ENCODE measurements at places on chromosomes 4 and X.

DNA sequence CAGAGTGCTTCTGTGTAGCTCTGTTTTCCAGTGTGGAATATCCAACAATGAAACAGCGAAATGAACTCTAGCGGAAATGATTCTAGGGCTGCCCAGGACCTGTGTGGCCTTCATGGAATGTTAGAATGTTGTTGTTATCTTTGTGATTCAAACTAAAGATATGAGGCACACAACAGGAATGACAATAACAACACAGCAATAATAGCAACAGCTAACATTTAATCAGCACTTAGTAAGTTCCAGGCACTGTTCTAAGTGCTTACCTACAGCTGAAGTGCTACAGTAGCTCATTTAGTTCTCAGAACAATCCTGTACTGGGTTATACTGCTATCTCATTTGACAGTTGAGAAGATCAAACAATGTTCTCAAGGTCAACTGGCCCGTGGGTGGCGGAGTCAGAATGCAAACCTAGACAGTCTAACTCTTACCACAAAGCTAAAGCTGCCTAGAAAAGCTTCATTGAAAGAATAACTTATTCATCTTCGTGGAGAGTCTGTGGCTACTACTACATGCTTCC is 63.7 kb downstream of the MAML3 start:
- no peak for DNase-seq

GRCh38 chr4:31089815-31090214 is 369.6 kb downstream of the PCDH7 start:
- DNase-seq: no peak

DNA sequence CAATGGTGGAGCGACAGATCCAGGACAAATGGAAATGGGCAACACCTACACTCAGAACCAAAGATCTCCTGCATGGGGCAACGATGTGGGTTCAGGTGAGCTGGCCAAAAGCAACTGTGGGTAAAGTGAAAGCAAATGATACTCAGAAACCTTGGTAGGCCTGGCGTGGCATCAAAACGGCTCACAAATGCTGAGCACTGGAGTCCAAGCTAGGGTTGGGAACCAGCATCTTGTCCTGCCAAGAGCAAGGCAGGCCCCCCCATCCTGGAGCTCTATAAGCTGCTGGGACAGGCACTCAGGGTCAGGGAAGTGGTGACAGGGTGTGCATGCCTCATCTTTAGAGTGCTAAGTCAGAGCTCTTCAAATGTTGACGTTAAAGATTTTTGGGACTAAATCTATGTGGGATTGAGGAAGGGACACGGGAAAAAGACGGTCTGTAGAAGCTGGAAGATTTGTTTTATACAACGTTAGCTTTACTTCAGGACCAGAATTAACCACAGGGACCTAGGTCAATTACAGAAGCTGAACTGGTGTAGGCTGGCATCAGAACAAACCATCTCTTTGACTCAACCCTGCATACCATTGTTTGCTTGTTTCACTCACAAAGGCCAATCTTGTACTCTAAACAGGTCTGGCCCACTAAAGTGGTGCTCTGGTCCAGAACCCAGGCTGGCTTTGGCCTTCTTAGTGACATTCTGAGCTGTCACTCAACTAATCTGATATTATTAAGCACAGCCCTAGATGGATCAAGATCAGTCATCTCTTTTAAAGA is 10.7 kb downstream of the ATP8A1 start:
- no peak for DNase-seq

GRCh38 chrX:46733226-46733625 is 25.7 kb downstream of the SLC9A7 start:
- no peak for DNase-seq

DNA sequence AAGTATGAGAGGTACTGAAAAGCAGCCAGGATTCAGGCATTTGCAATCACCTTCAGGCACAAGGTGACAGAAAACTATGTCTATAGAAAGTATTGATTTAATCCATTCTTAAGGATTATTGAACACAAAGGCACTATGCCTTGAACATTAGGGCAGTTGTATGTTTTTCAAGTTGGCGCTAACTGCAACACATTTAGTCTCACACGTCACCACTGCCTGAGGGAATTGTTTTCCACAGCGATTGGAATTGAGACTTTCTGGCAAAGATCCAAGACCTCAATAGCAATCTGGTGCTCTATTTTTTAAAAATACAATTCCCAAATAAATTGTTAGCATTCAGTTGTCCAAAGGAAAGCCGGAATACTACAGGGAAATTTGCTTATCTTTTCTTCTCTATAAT is 52.7 kb upstream of the FTHL17 start:
- DNase-seq: no peak

GRCh38 chr4:144740316-144740715 is 94.4 kb downstream of the HHIP start:
- no peak for DNase-seq

DNA sequence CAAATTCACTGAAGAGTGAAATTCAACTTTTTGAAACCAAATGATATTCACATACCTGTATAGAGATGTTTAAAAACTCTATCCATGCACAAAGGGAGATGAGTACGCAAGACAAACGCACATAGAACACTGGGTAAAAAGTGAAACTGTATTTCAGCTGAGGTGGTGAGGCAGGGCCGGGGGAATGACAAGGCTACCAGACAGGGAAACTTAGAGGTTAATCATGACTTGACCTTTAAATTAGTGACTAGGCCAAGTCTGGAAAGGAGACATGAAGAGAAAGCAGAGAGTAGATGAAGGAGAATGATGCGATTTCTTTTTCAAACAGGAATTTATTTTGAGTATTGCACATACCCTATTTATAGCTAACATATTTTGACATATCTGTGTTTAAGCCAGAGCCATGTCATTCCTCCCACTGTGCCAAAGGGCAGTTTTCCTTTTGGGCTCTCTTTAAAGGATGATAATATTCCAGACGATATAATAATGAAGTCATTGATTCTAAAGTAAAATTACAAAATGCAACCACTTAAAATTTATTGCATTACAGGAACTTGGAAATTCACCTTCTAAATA is 49.4 kb downstream of the ARHGEF6 start:
- DNase-seq: no peak

DNA sequence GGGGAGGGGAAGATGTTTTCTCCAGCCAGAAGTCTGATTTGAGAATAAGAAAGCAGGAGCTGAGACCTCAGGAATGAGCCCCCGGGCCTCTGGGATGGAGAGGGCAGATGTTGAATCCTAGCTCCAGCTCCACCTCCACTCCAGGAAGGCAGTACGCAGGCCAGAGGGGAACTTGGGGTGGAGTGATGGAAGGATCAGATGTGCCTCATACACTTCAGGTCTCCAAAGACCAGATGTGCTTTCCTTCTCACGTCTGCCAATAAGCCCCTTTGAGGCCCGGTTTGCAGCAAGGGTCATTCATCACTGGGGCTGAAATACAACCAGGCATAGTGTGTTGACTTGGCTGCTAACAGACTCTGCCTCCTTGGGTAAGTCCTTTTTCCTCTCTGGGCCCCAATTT is 28.1 kb downstream of the STARD8 start:
- no peak for DNase-seq

DNA sequence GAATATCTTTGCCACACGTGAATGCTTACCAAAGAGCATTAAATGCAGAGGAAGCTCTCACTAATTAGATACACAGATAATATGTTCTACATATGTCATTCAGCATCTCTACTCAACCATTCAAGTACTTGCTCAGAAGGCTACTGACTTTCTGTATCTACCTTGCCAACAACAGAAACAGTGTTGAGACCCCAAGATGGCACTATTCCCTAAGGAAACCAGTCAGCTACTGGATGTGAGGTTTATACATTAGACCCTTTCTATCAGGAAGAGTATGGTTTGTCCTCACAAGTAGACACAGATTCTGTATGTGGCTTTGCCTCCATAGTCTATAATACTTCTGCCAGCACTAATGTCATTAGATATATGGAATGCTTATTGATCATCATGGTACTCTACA is 443.9 kb upstream of the INTU start:
- DNase-seq: no peak

DNA sequence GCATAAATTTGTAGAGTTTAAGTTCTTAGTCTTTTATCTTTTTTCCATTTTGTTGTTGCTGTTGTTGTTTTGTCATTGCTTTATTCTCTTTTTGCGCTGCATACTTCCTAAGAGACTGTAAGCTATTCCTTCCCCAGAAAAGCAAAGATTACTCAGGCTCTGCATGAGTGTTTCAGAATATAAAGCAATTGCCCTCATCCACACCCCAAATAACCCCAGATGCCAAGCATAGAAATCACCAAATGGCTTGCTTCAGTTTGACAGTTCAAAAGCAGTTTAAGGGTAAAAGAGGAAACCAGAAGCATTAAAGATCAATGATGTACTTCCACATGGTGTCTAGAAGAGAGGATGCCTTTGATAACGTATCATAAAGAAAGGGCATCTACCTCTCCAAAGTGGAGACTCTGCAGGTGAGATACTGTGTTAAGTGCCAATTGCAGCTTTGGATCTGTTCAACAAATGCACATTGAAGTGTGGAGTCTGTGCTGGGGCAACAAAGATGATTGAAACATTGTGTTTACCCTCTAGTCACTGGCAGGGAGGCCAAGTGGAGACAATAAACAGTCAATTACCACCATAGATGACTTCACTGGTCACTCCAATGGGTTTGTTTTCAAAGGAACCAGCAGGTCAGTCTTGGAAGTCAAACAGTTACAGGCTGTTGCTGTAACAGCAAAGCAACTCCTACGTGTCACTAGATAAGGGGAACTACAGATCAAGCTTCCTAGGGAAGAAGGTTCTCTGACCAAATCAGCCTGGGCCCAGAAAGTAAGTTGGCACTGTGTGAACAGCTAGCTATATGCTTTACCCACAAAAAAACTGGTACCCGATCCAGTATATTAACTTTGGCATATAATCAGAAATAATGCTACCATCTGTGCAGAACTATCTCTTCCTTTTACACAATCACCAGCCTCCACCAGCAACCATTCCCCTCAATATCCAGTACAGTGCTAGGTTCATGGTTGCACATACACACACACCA is 40.6 kb upstream of the IL21 start:
- no peak for DNase-seq

DNA sequence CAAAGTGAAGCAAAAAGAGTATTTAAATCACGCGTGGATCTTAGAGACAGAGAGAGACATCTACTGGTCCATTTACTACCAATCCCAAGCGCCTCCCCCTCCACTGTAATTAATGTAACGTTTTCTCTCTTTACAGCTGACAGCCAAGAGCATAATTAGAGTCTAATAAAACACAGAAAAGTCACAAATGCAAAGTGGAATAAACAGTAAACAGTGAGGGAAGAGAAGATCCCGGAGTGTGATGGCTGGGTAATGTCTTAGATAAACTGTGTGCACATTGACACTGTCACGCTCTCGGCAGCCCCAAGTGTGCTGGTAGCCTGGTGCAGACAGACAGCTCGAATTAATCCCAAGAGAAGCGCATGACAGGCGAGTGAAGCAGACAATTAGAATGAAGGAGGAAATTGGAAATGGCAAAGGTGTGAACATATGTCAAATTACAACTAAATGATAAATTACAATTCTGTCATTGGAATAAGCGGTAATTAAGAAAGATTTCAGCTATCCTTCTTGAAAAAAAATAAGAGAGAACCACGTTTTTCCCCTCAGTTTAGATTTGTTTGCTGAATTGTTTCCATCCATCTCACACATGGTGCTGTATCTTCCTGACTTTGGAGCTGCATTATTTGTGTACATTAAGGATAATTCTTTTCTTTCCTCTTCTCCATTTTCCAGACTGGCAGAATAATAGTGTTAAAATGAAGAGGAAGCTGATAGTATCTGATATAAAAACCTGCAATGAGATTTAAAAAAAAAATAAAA is 100.1 kb downstream of the CXXC4 start:
- no peak for DNase-seq

DNA sequence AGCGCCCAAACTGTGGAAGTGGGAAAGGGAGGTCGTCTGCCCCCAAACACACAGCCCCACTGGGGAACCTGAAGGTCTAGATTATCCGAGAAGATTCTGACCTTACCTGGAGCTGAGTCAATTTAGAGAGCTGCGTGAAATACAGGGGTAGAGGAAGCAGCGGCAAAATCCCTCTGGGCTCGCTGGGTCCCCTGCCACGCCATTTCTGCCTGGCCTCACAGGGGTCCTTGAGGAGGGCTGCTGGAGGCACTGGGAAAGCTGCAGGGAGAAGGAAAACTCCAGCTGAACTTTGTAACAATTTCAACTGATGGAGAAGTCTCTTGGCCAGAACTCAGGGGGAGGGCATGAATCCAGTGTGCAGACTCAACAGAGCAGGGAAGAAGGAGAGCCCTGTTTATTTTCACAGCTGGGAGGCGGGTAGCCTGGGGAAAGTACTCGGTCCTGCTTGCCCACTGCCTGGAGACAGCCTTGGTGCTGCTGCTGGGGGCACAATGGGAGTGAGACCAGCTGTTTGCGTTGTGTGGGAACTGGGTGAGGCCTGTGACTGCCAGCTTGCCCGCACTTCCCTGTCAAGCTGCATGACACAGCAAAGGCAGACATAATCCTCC is 93.2 kb upstream of the MAPK10 start:
- DNase-seq: no peak

DNA sequence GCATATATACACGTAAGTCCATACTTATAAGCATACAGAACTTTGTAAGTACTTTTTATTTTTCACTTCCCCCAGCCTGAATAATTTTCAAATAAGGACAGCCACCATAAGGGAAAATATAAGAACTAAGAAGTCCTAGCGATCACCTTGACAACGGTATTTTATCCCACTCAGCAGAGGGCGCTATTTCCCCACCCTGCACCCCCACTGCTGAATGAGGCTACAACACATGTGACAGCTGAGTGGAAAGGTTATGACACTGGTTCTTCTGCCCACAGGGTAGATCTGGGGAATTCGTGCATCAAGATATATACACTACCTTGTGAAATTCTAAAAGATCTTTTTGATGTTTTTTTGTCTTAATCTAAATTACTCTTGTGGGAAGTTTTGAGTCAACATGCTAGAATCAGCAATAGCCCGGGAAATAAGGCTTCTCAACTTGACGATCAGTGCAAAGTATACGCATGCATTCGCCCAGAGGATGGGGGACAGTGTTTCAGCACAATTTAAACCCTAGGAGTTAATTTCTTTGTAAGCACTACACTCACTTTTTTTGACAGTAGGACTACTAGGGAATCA is 151.5 kb downstream of the CORIN start:
- peak; percentile 78 for DNase-seq

GRCh38 chr4:181416966-181417365 is 826.2 kb upstream of the TENM3 start:
- DNase-seq: no peak

GRCh38 chrX:129780441-129781105 is 824 bp downstream of the SASH3 start:
- no peak for DNase-seq

- peak; percentile 77 for DNase-seq
These were observed 57.2 kb downstream of the IRF2 start for GRCh38 chr4:184416913-184417734.

GRCh38 chrX:7514871-7515599 is 327.9 kb upstream of the VCX start:
- DNase-seq: no peak

DNA sequence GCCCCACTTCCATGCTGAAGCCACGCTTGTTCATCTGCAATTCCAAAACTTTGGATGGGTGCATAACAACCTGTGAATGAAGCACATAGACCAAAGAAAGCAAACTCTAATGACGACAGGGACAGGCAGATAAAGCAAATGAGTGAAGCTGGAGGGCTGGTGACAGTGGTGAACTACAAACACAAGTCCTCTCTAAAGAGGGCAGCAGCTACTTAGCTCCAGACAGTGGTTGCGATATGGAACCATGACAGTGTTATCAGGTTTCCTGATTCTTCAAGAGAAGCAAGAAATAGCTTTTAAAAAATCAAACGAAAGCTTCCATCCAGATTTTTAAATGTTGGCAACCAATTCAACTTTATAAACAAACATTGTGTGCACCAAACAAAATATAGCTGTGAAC is 23.8 kb downstream of the NOX1 start:
- no peak for DNase-seq

- DNase-seq: no peak
These were observed 23.1 kb downstream of the ATP8A1 start for GRCh38 chr4:42633605-42634388.

Measured in activated naive CD4-positive, alpha-beta T cell treated with anti-CD3 and anti-CD28 coated beads, Interleukin-2, amount 10 ng/mL, durations not matched to agents 7 days and 5 days (primary cell).